ENCODE measurements at places on chromosomes 12 and 14.
A peak's percentile ranks its signal among the peaks of the same experiment; 100 is the strongest.

GRCh38 chr12:23014749-23015148 lies 389.8 kb downstream of the ETNK1 start:
- no peak for DNase-seq

GRCh38 chr12:1353451-1353850 lies 240.9 kb downstream of the FBXL14 start:
- DNase-seq = no peak

DNA sequence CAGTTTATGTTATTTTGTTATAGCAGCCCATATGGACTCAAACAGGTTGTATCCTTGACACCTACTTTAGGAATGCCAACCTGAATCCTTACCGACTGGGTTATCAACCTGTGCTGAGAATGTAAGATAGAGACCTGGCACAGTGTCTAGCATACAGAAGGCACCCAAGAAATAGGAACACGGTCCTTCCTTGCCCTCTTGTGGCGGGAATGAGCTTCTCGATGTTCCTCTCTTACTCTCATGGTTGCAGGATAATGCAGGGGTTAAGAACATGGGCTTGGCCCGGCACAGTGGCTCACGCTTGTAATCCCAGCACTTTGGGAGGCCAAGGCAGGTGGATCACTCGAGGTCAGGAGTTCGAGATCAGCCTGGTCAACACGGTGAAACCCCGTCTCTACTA lies 6.5 kb downstream of the C12orf43 start:
- no peak for DNase-seq

DNA sequence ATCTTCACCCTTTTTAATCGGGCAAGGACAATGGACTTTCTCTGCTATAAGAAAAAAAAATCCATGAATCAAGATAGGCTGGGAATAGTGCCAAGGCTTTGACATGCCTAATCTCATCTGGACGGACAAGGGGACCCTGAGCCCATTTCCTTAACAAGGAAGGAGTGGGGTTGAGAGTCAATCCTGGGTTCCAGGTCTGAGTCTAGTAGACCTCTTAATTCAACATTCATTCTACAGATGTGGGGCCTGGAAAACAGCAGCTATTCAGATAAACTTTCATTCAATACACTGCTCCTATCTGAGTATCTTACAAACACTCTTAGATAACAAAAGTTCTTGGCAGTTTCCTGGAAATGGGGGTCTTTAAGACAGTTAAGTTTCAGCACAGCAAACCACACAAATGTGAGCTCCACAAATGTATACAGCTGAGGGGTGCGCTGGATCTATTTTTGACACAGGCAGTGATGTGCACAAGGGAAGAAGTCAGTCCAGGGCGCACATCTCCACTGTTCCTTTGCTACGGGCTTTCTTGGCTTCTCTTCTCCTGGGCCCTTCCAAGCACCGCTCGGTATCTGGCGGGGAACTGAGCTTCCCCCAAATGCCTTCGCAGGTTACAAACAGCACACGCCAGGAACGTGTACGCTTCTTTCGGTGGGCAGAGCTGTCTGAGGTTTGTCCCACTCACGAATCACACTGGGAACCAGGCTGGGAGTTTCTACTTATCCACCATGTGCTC lies 82.2 kb upstream of the GPR68 start:
- no peak for DNase-seq

- DNase-seq = no peak
Measured at GRCh38 chr12:96350982-96351381, 49.3 kb downstream of the CDK17 start.

GRCh38 chr14:77573964-77574363 lies 42.5 kb downstream of the SPTLC2 start:
- no peak for DNase-seq

DNA sequence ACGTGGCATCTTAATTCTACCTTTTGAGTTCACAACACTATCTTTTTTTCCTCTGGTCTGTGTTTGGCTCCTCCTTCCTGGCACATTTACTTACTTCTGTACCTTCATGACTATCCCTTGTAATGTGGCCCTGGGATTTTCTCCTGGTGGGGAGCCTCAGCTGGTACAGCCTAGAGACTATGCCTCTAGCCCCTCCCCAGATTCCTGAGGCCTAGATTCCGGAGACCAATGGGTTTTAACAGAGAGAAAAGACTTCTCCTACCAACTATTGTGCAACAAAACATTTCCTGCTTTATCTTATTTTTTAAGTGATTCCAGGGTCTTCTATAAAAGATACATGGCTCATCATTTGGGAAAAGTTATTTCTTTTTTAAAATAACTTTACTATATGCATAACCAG lies 216.2 kb upstream of the KRR1 start:
- DNase-seq = no peak

- DNase-seq = no peak
Measured at GRCh38 chr14:102939820-102940561, 17.5 kb downstream of the AMN start.

GRCh38 chr14:32419429-32419828 lies 90.3 kb downstream of the AKAP6 start:
- no peak for DNase-seq

DNA sequence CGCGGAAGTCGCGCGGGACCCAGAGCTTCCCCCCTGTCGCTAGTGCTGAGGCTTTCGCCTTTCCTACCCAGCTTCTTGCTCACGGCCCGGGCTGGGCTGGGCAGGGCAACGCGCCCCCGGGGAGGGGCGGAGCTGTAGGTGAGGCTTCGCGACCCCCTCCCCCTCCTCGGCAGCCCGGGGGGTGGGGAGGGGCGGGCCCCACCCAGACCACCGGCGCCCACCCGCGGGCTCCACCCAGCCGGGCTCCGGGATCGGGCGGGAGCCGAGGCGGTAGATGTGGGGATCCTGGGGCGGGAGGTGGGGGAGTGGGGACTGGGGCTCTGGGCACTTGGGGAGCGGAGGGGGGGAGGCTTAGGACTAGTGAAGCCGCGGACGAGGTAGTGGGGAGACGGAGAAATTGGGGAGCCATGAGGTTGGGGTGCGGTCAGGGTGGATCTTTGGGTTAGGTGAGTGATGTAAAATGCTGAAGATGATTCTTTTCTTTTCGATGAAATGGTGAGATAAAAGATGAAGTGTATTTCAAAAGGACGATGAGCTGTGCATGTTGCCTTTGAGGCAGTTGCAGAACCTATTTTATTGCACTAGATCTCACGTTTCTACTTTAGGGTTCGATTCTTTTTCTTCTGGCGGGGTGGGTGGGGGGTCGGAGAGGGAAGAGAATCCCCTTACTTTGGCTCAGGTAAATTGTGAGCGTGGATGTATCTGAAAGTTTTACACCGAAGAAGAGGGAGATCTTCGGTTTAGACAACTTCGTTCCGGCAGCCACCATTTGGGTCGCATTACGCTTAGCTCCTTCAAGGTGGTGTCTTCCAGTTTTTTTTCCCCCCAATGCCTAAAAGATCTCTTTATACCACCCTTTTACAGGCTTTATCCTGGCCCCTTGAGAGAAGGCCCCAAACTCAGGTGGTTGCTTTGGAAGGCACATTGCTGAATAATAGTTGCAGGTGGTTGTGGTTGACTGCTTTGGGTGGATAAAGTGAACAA lies 619 bp downstream of the ERC1 start:
- peak; percentile 3 for DNase-seq

- no peak for DNase-seq
Measured at GRCh38 chr12:109558374-109559199, 14.7 kb downstream of the MMAB start.

All from activated CD4-positive, alpha-beta T cell treated with anti-CD3 and anti-CD28 coated beads for 24 hours (primary cell).